ENCODE measurements at places on chromosomes 4 and X.

GRCh38 chrX:15349046-15349445 is 13.7 kb upstream of the PIGA start:
- DNase-seq, result peak; percentile 90

- DNase-seq, result no peak
Measured at GRCh38 chrX:20362268-20363267, 95.9 kb upstream of the RPS6KA3 start.

GRCh38 chr4:107044170-107044569 is 8.1 kb upstream of the DKK2 start:
- DNase-seq, result no peak

DNA sequence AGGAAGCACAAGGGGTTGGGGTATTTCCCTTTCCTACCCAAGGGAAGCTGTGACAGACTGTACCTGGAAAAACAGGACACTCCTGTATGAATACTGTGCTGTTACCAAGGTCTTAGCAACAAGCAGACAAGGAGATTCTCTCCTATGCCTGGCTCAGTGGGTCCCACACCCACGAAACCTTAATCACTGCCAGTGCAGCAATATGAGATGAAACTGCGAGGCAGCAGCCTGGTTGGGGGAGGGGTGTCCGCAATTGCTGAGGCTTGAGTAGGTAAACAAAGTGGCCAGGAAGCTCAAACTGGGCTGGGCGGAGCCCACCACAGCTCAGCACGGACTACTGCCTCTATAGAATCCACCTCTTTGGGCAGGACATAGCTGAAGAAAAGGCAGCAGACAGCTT is 197.7 kb downstream of the INPP4B start:
- DNase-seq, result no peak

- no peak for DNase-seq
Measured at GRCh38 chrX:96447161-96447560, 237.5 kb upstream of the DIAPH2 start.

- no peak for DNase-seq
Measured at GRCh38 chr4:133263104-133263503, 114.0 kb downstream of the PCDH10 start.

DNA sequence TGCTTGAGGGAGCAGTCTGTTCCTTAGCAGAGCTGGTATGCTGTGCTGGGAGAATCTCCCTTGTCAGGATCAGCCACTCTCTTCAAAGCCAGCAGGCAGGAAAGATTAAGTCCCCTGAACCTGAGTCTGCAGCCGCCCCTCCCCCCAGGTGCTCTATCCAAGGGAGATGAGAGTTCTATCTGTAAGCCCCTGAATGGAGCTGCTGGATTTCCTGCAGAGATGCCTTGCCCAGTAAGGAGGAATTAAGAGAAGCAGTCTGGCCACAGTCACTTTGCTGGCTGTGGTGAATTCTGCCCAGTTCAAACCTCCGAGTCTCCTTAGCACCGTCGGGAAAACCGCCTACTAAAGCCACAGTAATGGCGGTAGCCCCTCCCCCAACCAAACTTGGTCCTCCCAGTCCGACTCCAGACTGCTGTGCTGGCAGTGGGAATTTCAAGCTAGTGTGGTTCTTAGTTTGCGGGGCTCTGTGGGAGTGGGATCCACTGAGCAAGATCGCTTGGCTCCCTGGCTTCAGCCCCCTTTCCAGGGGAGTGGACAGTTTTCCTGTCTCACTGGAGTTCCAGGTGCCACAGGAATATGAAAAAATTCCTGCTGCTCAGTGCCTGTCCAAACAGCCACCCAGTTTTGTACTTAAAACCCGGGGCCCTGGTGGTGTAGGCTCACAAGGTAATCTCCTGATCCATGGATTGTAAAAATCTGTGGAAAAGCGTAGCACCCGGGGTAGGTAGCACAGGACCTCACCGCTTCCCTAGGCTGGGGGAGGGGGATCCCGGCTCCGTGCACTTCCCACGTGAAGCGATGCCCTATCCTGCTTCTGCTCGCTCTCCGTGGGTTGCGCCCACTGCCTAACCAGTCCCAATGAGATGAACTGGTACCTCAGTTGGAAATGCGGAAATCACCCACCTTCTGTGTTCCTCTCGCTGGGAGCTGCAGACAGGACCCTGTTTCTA is 38.0 kb downstream of the RAB28 start:
- no peak for DNase-seq

DNA sequence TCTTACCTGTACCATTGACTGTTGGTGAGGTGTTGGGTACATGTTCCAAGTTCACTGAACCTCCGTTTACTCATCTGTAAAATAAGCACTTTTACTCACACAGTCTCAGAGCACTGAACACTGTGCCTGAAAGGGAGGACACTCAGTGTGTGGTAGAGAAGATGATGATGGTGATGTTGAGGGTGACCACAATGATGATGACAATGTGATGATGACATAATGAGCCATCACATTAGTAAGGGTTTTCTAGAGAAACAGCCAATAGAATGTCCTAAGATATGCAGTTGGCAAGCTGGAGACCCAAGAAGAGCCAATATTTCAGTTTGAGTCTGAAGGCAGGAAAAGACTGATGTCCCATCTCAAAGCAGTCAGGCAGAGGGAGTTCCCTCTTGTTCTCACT is 315.4 kb upstream of the IGFBP7 start:
- DNase-seq, result no peak

GRCh38 chr4:38958453-38959190 is 73.6 kb downstream of the TMEM156 start:
- DNase-seq, result peak; percentile 52

- no peak for DNase-seq
Measured at GRCh38 chr4:173517781-173518424, 12.1 kb downstream of the HAND2 start.

DNA sequence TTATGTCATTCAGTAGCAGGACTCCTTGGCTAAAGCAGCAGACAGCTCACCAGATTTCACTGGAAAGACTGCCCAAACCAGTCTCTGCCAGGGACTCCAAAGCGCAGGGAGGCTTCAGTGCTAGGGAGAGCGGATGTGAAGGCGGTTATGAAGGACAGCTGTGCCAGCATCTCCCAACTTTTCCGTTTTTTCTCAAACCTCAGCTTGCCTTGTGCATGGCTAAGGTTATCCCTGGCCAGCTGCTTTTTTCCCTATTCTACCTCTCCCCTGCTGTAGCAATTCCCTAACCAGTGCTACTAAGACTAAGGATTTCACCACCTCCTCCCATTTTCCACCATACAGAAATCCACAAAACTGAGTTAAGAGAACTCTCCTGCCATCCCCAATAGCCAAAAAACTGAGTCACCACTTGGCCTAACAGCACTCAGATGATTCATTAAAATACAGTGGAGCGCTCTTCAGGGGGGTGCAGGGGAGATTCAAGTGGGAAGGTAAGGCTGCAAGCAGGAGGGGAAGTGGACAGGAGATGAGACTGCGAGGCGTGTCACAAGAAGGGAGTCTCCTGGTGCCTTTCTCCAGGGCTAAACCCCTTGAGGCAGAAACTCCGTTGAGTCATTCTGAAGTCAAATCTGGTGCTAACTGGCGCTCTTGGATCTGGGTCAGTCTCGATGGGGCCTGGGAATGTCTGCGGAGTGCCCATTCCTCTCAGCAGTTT is 90.7 kb downstream of the PALLD start:
- no peak for DNase-seq

DNA sequence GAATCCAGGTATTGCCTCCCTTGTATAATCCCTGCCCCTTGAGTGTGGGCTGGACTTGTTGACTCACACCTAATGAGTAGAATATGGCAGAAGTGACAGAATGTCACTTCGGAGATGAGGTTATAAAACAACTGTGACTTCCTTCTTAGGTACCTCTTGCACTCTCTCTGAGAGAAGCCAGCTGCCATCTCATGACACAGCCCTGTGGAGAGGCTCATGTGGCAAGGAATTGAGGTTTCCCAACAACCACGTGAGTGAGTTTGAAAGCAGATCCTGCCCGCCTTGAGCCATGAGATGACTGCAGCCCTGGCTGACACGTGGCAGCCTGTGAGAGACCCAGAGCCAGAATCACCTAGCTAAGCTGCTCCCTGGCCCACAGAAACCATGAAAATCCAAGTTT is 13.5 kb downstream of the ASB11 start:
- DNase-seq, result no peak

- DNase-seq, result peak; percentile 88
Measured at GRCh38 chr4:182555997-182556418, 312.8 kb downstream of the TENM3 start.

DNA sequence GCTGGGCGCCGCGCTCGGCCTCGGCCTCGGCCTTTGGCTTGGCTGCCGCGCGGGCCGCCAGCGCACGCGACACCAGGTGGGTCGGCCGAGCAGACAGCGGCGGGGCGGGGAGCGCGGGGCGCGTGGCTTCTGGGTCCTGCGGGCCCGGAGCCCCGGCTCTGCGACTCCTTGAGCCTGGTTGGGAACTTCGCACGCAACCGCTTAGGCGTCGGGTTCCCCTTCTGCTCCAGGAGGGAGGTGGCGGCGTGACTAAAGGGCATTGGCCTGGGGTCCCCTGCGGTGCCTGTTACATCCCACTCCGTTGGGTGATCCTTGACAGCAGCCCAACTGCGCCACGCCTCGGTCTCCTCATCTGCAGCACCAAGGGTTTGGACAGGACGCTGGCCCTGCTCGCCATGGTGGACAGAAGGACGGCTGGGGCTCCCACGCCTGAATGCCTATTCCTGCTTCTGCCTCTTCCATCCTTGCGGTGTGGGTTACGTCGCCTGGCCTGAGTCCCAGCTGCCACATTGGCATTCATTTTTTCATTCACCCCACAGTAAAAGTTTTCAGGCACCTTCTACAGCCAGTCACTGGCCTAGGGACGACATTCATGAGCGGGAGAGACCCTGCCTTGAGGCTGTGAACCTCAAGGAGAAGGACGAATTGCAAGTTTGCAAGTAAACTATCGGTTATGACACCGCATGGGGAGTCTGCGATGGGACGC is 631 bp downstream of the EVC start:
- DNase-seq, result peak; percentile 40

- no peak for DNase-seq
Measured at GRCh38 chr4:98518559-98519267, 139.7 kb downstream of the TSPAN5 start.

DNA sequence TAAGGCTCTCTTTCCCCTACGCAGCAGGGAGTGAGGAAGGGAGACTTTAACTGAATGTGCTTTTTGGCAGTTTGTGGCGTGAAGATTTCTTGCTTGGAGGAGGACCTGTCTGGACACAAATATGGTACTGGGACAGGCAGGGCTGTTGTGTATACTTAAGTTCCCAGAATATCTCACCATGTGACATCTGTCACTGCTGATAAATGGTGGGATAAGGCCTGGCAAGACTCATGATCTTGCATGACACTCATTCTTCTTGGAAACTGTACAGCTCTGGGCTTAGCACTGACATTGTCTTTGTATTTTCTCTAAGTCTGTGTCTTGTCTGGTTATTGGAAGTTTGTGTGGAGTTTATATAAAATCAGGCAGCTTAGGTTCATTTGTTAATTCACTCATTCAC is 93.1 kb downstream of the STK32B start:
- DNase-seq, result peak; percentile 44

GRCh38 chrX:42694260-42694815 is 83.6 kb downstream of the PPP1R2C start:
- no peak for DNase-seq

DNA sequence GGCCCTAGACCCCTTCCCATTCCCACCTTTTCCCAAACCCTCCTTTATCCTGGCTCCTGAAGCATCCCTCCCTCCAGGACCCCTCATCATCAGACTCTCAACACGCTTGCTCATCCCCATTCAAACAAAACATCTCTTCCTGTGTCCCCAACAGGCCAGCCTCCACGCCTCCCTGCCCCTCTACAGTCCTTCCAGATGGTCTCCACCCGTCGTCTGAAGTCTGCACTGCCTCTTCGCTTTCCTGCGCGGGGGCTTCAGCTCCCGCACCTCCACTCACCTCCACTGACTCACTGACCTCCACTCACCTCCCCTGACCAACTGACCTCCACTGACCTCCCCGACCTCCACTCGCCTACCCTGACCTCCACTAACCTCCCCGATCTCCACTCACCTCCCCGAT is 39.8 kb downstream of the JAKMIP1 start:
- DNase-seq, result no peak

DNA sequence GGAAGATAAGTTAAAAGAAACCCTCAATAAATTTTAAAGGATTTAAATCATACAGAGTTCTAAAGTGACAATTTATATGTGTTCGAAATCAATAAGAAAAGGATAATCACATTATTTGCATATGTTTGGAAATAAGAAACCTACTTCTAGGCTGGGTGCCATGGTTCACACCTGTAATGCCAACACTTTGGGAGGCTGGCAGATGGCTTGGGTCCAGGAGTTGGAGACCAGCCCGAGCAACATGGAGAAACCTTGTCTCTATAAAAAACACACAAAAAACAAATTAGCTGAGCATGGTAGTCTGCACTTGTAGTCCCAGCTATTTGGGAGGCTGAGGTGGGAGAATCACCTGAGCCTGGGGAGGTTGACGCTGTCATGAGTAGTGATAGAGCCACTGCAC is 8.1 kb upstream of the SAP30 start:
- DNase-seq, result peak; percentile 9

GRCh38 chr4:53009824-53010223 is 147.7 kb downstream of the RASL11B start:
- no peak for DNase-seq

DNA sequence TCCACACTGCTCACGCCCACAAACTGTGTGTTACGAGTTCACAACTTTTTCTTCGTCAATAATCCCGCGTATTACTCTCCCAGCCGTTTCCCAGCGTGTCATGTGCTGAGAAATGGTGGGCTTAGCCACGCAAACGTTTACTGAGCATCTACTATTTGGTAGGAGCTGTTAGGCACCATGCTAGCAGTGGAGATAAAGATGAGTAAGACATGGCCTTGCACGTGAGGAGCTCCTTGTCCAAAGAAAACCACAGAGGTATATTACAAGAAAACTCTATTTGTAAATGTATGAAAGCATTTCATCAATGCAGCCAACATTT is 821 bp upstream of the TMEM128 start:
- DNase-seq, result no peak

- DNase-seq, result no peak
Measured at GRCh38 chr4:16496501-16496900, 270.2 kb upstream of the TAPT1 start.

DNA sequence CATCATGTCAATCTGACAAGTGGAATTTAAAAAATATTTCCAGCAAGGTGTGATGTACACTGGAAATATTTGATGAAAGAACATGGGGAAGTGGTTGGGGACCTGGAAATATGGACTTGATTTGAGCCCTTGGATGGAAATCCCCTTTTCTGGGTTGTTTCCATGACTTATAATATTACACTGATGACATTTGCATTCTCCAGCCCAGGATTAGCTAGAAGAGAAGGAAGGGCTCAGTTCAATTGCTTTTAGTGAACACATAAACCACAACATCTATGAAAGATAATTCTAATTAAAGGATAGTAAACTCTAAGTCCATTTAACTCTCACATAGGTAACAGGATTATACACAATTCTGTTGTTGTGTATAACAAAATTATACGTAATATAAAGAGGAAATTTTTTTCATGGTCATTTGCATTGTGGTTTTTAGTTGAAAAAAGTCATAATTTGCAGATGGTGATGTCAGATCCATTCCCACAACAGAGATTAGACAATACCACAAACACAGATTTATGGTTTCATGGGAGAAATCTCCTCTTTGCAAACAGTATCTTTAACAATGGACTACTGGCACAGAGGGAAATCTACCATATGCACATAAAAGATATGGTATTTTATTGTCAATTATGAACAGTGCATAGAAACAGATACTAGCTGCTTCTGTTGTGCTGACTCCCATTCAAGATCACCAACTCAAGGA is 126.5 kb downstream of the DKK2 start:
- no peak for DNase-seq
